ENCODE measurements at places on chromosomes 11 and 22.

GRCh38 chr11:86978247-86978646 lies 23.1 kb upstream of the FZD4 start:
- DNase-seq = no peak

DNA sequence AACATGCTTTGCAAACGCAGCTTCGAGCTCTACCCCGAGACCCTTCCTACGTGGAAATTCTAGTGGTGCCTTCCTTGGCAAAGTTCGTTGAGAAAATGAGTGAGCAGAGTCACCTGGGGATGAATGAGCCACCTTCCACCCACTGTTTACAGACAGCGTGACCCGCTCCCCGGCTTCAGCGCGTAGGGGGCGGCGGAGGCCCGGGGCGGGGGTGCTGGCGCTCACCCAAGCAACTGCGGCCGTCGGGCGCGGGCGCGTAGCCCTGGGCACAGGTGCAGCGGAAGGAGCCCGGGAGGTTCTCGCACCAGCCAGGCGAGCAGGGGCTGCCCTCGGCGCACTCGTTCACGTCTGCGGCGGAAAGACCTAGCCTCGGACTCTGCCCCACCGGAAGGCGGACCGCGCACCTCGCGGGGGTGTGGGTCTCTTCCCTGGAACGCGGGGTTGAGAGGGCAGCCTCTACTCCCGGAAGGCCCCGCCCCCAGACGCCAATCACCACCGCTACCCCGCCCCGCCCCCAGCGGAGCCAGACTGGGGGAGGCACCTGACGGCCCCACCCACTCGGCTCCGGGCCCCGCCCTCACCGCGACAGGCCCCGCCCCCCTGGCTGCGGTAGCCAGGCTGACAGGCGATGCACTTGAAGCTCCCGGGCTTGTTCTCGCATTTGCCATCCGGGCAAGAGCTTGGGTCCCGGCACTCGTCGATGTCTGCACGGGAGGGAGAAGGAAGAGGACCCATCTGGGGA lies 11.8 kb downstream of the LTBP3 start:
- DNase-seq = peak; percentile 100

- DNase-seq = no peak
These were observed 839 bp downstream of the CEP164 start for GRCh38 chr11:117328375-117329010.

- DNase-seq = no peak
These were observed 14.3 kb downstream of the BIRC2 start for GRCh38 chr11:102361086-102362031.

- DNase-seq = no peak
These were observed 137.3 kb downstream of the KCNA4 start for GRCh38 chr11:29879560-29879959.

GRCh38 chr11:6992457-6993417 lies 27.4 kb downstream of the ZNF214 start:
- DNase-seq = no peak

- DNase-seq = no peak
These were observed 270.8 kb upstream of the SESN3 start for GRCh38 chr11:95501761-95502266.

DNA sequence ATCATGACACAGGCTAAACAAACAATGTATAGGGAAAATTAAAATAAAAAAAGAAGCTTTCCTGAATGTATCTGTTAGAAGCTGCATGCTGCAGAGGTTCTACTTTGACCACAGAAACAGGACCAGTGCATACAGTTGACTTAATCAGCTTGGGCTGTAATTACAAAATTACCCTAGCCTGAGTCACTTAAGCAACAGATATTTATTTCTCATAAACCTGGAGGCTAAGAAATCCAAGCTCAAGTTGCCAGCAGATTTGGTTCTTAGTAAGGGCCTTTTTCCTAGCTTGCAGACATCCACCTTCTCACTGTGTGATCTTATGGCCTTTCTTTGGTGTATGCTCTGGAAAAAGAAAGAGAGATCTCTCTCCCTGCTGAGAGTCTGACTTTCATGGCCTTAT lies 946.5 kb upstream of the RAG2 start:
- DNase-seq = no peak

Data from stimulated activated CD4-positive, alpha-beta T cell treated with anti-CD3 and anti-CD28 coated beads, Interleukin-2, amount 100 ng/mL, for 24 hours (primary cell).